H54 (cell line): ENCODE measurements at places on chromosomes 1 and 21.
A peak's percentile ranks its signal among the peaks of the same experiment; 100 is the strongest.

- DNase-seq = no peak
Measured at GRCh38 chr1:119686661-119687060, 25.1 kb upstream of the PHGDH start.

- no peak for DNase-seq
Measured at GRCh38 chr1:201751872-201752271, 77.1 kb upstream of the IPO9 start.

DNA sequence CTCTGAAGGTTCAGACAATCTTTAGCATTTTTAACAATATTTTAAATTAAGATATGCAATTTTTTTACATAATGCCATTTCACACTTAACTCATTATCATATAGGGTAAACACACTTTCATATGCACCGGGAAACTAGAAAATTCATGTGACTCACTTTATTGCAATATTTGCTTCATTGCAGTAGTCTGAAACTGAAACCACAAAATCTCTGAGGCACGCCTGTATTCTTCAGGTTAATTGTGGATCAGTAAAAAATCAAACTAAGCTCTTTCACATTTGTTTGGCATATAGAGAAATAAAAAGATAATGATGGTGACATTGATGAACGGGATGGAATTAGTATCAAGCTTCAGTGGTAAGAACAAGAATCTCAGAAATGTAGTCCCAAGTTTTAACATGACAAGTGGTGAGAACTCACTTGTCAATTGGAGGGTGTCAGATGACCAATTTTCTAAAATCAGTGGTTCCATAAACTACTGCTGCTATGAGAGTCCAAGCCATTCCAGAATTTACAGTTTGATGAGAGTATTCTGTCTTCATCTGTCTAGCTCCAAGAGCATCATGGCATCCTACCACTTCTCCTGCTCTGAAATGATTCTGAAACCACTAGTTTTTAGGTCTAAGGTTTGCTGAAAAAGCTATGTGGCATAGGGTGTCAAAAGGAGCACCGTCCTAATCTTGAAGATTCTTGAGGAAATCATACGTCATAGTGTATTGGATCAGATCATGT, 281.0 kb downstream of the PTPRC start:
- no peak for DNase-seq

- DNase-seq = peak; percentile 80
Measured at GRCh38 chr1:32072622-32073298, at the start of gene TMEM39B. TMEM39B (plus strand) TSS chr1:32072939; CDS start chr1:32073048, 109 bp downstream.

- DNase-seq = no peak
Measured at GRCh38 chr1:67700692-67701410, 15.8 kb downstream of the GADD45A start.

- DNase-seq = no peak
Measured at GRCh38 chr21:45033791-45034555, 40.4 kb upstream of the ADARB1 start.

DNA sequence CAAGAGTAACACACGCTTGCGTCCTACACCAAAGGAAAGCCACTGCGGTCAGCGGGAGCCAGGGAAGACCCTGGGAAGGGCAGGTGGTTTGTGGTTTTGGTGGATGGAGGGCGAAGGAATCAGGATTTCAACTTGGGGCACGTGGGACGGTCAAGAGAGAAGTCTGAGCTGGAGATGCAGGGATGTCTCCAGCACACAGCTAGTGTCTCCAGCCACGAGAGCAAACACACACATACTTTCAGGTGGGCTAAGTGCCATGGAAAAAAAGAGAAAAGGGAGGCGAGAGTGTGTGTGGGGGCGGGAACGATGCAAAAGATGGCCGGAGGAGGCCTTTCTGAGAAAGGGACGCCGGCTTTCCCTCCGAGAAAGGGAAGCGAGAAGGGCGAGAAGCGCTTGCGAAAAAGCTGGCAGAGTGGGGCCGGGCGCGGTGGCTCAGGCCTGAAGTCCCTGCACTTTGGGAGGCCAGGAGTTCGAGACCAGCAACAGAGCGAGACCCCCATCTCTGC, 1.4 kb upstream of the SRRM1 start:
- DNase-seq = peak; percentile 9

DNA sequence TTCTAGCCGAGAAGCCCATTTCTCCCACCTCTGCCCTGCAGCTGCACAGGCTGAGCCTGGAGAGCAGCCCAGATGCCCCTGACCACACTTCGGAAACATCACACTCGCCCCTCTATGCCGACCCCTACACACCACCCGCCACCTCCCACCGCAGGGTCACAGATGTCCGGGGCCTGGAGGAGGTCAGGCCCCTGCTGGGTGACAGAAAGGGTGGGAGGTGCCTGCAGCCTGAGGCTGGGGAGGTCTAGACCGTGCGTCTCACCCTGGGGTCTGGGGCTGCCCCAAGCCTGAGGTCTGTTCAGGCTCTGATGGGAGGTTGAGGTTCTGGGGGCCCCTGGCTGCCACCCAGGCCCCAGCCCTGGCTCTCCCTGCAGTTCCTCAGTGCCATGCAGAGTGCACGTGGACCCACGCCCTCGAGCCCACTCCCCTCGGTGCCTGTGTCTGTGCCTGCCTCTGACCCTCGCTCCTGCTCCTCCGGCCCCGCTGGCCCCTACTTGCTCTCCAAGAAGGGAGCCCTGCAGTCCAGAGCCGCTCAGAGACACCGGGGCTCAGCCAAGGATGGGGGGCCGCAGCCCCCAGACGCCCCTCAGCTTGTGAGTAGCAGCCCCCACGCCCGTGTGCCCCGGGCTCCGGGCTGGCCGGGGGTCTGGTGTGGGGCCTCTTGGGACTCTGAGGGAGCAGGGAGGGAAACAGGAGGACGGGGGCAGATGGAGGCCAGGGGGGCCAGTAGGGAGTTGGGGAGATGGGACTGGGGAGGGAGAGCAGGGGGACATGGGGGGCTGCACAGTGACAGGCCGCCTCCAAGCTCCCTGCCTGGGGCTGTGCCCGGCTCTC, 7.4 kb downstream of the PLEKHN1 start:
- DNase-seq = no peak

GRCh38 chr1:24319312-24319863, at the start of gene GRHL3:
GRHL3 (plus strand) TSS chr1:24319357; CDS start chr1:24319552, 195 bp downstream.
- DNase-seq = no peak

- no peak for DNase-seq
Measured at GRCh38 chr1:31627930-31628559, 10.6 kb downstream of the HCRTR1 start.

DNA sequence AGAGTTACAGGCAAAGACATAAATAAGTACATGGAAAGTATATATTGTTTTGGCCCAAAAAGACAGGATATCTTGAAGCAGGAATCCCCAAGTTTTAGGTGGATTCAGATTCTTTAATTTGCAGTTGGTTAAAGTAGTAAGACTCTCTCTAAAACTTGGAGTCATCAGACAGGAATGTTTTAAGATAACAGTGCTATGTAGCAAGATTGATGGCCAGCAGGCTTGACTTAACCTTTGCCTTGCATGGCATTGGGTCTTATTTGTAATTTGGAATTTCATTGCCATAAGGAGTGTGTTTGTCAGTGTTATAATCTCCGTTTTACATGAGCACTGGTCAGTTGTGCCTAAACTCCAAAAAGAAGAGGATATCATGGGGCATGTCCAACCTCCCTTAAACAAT, 727.6 kb upstream of the CHRM3 start:
- no peak for DNase-seq

- peak; percentile 88 for DNase-seq
Measured at GRCh38 chr1:151443846-151444782, 15.2 kb downstream of the POGZ start.

DNA sequence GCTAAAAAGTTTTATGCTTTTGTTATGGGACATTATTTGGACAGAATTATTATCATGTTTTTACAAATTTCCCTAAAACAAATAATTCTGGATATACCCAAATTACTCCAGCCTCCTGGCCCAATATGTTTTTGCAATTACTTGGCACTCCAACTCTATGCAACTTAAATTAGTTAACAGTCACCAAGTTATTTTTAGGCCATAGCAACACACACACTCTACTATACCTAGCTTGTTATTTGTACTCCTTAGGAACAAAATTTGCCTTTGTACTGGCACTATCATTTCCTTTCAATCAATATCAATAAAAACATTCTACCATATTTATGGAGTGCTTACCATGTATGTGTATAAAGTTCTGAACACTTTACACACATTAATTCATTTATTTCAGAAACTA, 7.7 kb downstream of the DUSP10 start:
- no peak for DNase-seq

- no peak for DNase-seq
Measured at GRCh38 chr1:15384301-15384901, 25.3 kb upstream of the EFHD2 start.

DNA sequence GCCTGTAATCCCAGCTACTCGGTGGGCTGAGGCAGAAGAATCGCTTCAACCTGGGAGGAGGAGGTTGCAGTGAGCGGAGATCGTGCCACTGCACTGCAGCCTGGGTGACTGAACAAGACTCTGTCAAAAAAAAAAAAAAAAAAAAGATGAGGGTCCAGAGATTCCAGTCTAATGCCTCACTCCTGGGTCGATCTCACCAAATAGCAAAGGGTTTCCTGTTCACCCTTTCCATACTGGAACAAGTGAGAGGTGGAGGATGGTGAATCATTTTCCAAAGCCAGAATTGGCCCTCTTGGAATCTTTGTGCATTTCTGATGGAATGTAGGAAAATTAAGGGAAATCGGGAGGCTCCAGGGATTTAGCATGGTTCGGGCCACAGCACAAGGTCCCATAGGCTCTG, 58.1 kb upstream of the ZNF648 start:
- DNase-seq = no peak

- no peak for DNase-seq
Measured at GRCh38 chr1:6298940-6299465, 38.1 kb upstream of the GPR153 start.

DNA sequence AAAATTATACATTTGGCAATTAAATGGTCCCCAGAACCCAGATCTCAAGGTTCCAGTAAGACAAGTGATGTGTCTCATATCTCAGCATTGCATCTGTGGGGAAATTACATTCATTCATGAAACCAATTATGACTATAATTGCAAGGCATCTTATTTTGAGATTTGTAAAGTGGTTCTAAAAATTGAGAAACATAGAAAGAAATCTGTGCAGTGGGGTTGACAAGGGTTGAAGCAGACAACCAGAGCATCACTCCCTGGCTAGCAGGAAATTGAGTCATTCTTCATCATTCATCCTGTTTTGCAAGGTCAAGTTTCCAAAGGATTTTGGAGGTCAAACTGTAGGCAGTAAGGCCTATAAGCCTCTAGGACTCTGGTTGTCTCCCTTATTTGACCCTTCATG, 25.1 kb upstream of the MROH9 start:
- no peak for DNase-seq

- DNase-seq = no peak
Measured at GRCh38 chr1:3078871-3079270, 9.9 kb downstream of the PRDM16 start.

DNA sequence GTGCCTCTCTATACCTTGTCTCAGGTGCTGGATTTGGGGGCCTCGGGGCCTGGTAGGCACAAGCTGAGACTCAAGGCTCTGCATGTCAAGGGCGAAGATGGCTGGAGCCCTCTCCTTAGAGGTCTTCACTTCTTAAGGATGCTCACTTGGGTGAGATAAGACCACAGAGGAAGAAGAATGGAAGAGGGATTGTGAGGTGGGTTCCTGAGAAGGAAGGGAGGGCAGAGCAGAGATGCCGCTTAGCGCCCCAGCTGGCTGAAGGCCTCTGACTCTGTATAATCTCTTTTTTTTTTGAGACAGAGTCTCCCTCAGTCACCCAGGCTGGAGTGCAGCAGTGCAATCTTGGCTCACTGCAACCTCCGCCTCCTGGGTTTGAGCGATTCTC, 32.2 kb downstream of the SOX13 start:
- no peak for DNase-seq

DNA sequence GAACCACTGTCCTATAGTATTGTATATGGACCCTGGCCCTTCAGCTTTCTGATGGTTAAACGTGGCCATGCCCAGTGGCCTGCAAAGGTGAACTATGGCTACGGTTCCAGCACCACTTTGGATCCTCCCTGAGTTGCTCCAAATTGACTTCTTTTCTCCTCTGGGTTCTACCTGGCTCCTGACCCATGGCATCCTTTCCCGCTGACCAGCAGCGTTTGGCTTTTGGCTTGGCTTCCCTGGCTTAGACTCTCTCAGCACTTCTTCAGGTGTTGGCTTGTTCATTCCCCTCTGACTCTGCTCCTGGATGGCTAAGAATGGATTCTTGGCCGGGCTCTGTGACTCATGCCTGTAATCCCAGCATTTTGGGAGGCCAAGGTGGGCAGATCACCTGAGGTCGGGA, 152.9 kb downstream of the CNIH3 start:
- no peak for DNase-seq

DNA sequence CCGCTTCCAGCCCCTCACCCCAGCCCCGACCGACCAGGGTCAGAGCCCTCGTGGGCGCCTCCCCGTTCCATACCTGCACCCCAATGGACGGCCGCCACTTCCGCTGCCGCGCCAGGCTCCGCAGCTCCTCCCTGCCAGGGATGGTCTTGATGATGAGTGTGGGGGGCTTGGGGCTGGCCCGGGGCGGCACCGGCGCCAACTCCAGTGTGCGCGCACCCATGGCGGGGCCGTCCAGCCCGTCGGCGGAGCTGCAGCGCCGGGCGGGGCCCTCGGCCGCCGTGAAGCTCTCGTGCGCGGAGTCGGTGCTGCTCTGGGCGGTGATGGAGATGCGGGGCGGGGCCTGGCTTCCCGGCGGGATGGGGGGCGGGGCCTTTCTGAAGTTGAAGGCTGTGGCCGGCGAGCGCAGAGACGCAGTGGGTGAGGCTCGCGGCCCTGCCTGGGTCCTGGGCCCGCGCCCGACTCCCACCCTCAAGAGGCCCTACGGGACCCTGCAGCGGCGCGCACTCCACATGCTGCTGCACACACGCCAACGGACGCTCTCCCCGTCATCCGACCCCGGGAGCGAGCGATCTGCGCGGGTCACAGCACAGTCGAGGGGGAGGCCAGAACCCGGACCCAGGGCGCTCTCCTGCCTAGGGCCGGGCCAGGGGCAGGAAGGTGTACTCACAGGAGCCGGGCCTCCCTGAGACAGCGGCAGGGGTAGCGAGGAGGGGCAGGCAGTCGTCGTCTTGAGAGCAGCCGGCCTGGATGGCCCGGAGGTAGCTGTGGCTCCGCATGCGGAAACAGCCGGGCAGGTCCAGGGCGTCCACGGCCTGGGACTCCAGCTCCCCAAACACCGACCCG, 26.1 kb upstream of the SMIM12 start:
- no peak for DNase-seq

GRCh38 chr1:31757204-31757679, 6.9 kb downstream of the ADGRB2 start:
- DNase-seq = no peak
